ENCODE measurements at places on chromosomes 4 and X. TPM values are rescaled to one million over a fixed set of nuclear protein-coding genes. Genes with fewer than 3 reads are reported as not detected.

The GYPB gene
- not detected for total RNA-seq

The NLGN3 gene
- total RNA-seq: 2.8 TPM

The EXOC1L gene
- not detected for total RNA-seq

The MMRN1 gene
- 68.4 TPM for total RNA-seq

The TMEM156 gene
- total RNA-seq: not detected

- no peaks in the 10 kb centered on the region for H3K36me3 ChIP-seq
- H3K4me3 ChIP-seq: no peak overlapping the region
- H3K27me3 ChIP-seq: no peaks in the 10 kb centered on the region
- no peaks in the 10 kb centered on the region for H3K4me1 ChIP-seq
- no peak for DNase-seq
- no peak overlapping the region for H3K27ac ChIP-seq
Observed at GRCh38 chr4:105305019-105305836, 158.6 kb downstream of the TET2 start.

- H3K36me3 ChIP-seq: no peaks in the 10 kb centered on the region
- H3K4me1 ChIP-seq: no peaks in the 10 kb centered on the region
- H3K4me3 ChIP-seq: no peak overlapping the region
- no peak overlapping the region for H3K27ac ChIP-seq
Observed at GRCh38 chrX:111375747-111376146, 36.2 kb downstream of the DCX start.

- no peaks in the 10 kb centered on the region for H3K4me1 ChIP-seq
- DNase-seq: no peak
- no peak overlapping the region for H3K27ac ChIP-seq
- no peaks in the 10 kb centered on the region for H3K27me3 ChIP-seq
- H3K4me3 ChIP-seq: no peak overlapping the region
Observed at GRCh38 chr4:40196272-40196671, 559 bp upstream of the RHOH start.

DNA sequence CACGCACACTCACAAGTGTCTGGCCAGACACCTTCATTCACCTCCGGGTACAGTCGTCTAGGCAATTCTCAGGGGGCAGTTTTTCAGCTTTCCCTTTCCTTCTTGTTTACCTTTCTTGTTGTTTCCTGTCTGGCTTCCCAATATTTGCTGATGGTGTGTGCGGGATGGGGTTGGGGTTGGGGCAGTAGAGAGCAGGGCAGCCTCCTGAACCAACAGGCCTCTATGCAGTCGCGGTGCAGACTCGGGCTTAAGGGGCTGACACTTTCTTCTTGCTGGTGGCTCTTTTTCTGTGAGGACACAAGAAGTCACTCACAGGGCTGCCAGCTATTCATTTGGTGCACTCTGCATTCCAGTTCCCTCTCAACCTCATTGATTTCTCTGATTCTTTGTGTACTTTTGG, 56.4 kb downstream of the NBDY start:
- peaks cover 26% of the 10 kb centered on the region for H3K4me1 ChIP-seq
- no peak overlapping the region for H3K4me3 ChIP-seq
- H3K27ac ChIP-seq: no peak overlapping the region
- no peaks in the 10 kb centered on the region for H3K36me3 ChIP-seq
- DNase-seq: no peak
- no peaks in the 10 kb centered on the region for H3K27me3 ChIP-seq

DNA sequence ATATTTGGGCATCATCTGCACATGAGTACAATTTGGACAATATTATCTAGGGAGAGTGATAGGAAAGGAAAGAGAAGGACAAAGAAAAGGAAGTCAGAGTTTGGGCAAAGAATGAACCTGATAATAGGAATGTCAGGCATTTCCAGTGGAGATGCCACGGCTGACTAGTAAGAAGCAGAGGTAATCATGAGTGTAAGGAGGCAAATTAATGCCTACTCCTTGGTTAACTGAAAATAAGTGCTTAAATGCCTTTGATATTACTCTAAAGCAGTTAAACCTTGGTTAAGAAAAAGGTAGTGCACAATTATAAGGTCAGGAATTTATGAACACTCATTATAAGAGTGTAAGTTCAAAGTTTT, 99.2 kb upstream of the DDIT4L start:
- H3K4me3 ChIP-seq: no peak overlapping the region
- no peaks in the 10 kb centered on the region for H3K27me3 ChIP-seq
- no peaks in the 10 kb centered on the region for H3K36me3 ChIP-seq
- H3K4me1 ChIP-seq: no peaks in the 10 kb centered on the region
- no peak for DNase-seq

GRCh38 chr4:127993151-127993550, 27.9 kb downstream of the ABHD18 start:
- no peaks in the 10 kb centered on the region for H3K27me3 ChIP-seq
- H3K4me1 ChIP-seq: no peaks in the 10 kb centered on the region

DNA sequence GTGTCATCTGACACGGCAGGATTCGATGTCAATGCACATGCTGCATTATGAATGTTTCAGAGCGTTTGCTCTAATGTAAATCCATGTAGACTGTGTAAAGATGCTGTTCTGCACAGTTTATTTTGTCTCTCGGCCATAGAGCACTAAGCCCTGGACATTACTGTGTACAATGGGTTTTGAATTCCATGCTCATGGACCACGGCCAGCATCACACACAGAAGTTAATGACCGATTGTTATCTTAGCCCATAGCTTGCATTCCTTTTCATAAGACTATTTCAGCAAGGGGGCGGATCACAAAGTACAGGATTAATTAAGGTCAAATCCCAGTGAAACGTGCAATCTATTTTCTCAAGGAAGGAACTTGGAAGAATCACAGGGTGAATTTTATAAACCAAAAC, 286.1 kb upstream of the TENM3 start:
- no peak overlapping the region for H3K27ac ChIP-seq
- no peak for DNase-seq
- H3K36me3 ChIP-seq: no peaks in the 10 kb centered on the region
- peaks cover 18% of the 10 kb centered on the region for H3K4me1 ChIP-seq
- no peaks in the 10 kb centered on the region for H3K27me3 ChIP-seq
- no peak overlapping the region for H3K4me3 ChIP-seq

DNA sequence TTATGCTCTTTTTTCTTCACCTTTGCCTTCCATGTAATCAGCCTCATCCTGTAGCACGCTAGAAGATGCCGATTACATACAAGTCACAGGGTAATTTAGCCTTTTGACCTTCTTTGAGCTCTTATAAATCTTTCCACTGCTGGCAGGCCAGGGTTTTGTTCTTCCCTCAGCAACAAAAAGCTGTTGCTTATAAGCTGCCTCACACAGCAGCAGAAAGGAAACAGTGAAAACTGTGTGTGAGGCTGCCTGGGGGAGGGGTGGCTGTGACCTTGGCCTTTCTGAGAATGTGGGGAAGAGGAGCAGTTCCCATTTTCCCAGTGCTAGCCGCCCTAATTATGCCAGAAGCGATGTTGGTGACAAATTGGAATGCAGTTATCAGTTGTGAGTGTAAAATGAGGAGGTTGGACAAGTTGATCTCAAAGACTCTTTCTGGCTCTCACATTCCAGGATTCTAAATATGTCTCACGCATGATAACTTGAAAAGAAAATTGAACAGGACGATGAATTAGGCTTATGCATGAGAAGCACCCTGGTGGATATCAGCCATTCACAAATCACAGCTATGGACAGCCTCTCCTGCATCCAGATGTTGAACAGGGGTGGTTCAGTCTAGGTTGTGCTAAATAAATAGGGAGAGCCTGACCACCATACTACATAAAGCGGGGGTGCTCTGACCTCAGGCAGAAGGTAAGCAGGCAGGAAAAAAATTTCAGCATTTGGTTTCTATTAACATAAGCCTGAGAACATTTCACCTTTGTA, 25.7 kb downstream of the SLITRK2 start:
- H3K36me3 ChIP-seq: no peaks in the 10 kb centered on the region
- no peaks in the 10 kb centered on the region for H3K4me1 ChIP-seq
- no peaks in the 10 kb centered on the region for H3K27me3 ChIP-seq
- DNase-seq: no peak

- no peaks in the 10 kb centered on the region for H3K27me3 ChIP-seq
- H3K27ac ChIP-seq: no peak overlapping the region
- H3K36me3 ChIP-seq: no peaks in the 10 kb centered on the region
- H3K4me3 ChIP-seq: no peak overlapping the region
- H3K4me1 ChIP-seq: no peaks in the 10 kb centered on the region
- DNase-seq: no peak
Observed at GRCh38 chr4:101512416-101512815, 165.1 kb upstream of the PPP3CA start.

DNA sequence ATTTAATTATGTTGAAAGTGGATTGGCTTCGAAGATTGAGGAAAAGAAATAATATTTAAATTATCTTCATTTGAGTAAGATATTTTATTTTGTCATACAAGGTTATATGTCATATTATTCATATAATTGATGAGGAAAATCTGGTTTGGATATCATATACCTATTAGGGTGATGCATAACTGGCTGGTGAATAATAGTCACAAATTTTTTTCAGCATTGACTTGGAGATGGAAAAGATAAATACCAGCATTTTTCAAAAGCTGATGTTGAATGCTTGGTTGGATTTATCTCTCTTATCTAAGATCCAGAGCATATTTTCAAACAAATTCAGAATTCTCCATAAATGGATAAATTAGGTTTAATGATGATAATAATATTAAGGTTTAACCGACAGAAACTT, 93.5 kb upstream of the SLIT2 start:
- no peak overlapping the region for H3K4me3 ChIP-seq
- no peaks in the 10 kb centered on the region for H3K27me3 ChIP-seq
- H3K4me1 ChIP-seq: no peaks in the 10 kb centered on the region
- no peak for DNase-seq

- H3K27me3 ChIP-seq: no peaks in the 10 kb centered on the region
- H3K27ac ChIP-seq: no peak overlapping the region
Observed at GRCh38 chr4:84258905-84259830, 239.9 kb downstream of the NKX6-1 start.

- H3K36me3 ChIP-seq: peaks cover 23% of the 10 kb centered on the region
- peaks cover 23% of the 10 kb centered on the region for H3K4me1 ChIP-seq
- H3K27me3 ChIP-seq: no peaks in the 10 kb centered on the region
Observed at GRCh38 chr4:7061815-7062214, 6.0 kb downstream of the GRPEL1 start.

DNA sequence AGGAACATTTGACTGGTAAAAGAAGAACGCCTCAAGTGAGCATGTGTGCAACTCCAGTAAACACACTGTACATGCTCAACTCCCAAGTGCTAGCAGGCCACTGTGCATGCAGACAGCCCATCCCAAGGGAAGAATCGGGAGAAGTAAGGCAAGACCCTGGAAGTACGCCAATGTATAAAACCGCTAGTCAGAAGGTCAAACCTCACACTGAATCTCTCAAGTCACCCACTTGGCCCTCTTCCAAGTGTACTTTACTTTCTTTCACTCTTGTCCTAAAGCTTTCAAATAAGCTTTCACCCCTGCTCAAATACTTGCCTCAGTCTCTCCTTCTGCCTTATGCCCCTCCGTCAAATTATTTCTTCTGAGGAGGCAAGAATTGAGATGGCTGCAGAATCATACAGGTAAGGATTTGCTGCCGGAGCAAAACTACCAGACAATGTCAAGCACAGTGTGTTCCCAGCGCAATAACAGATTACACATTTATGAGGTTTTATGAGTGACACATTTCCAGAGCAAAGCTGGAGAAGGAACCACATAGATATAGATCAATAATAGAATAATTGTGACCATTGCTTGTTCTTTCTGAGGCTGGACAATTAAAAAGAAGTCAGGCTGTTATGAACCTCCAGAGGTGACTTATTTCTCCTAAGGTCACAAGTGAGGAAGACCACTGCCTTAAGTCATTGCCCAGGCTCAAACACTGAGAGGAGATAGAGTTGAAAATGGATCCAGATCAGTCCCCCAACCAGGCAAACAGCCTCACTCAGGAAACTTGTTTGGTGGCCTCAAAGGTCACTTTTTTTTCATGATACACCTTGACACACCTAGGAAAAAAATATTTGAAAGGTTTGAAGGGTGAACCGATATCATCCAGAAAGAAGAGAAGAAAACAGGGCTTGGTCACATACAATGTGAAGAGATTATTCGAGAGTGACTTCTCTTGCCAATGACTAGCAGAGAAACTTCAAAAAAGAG, 26.3 kb downstream of the CXCL1 start:
- no peaks in the 10 kb centered on the region for H3K27me3 ChIP-seq
- no peak for DNase-seq
- no peak overlapping the region for H3K27ac ChIP-seq
- H3K36me3 ChIP-seq: no peaks in the 10 kb centered on the region
- H3K4me3 ChIP-seq: no peak overlapping the region
- H3K4me1 ChIP-seq: no peaks in the 10 kb centered on the region

DNA sequence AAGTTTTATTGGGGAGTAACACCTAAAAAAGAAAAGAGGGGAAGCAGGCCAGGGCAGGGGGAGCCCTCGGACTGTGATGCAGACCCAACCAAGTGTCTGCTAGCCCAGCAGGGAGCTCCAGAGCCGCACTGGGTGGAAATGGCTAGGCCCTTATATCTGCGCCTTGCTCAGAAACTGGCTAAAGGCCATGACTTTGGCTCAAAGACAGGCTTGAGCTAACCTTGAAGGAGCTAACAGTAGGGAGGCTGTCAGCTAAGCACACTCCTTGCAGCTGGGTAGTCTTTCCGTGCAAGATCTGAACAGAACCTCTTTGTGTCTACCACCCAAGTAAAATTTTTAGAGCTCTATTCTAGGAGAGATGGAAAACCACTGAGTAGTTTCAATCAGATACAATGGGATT, 43.0 kb downstream of the SEPSECS start:
- H3K27ac ChIP-seq: no peak overlapping the region
- H3K36me3 ChIP-seq: peaks cover 6% of the 10 kb centered on the region
- peak; percentile 29 for DNase-seq
- no peaks in the 10 kb centered on the region for H3K4me1 ChIP-seq
- no peak overlapping the region for H3K4me3 ChIP-seq

GRCh38 chr4:111883557-111883999, 261.7 kb upstream of the FAM241A start:
- no peaks in the 10 kb centered on the region for H3K27me3 ChIP-seq
- H3K36me3 ChIP-seq: no peaks in the 10 kb centered on the region
- no peak overlapping the region for H3K4me3 ChIP-seq

- DNase-seq: no peak
- no peak overlapping the region for H3K4me3 ChIP-seq
- H3K27me3 ChIP-seq: no peaks in the 10 kb centered on the region
- H3K36me3 ChIP-seq: no peaks in the 10 kb centered on the region
Observed at GRCh38 chrX:118961866-118962560, 12.4 kb upstream of the LONRF3 start.

DNA sequence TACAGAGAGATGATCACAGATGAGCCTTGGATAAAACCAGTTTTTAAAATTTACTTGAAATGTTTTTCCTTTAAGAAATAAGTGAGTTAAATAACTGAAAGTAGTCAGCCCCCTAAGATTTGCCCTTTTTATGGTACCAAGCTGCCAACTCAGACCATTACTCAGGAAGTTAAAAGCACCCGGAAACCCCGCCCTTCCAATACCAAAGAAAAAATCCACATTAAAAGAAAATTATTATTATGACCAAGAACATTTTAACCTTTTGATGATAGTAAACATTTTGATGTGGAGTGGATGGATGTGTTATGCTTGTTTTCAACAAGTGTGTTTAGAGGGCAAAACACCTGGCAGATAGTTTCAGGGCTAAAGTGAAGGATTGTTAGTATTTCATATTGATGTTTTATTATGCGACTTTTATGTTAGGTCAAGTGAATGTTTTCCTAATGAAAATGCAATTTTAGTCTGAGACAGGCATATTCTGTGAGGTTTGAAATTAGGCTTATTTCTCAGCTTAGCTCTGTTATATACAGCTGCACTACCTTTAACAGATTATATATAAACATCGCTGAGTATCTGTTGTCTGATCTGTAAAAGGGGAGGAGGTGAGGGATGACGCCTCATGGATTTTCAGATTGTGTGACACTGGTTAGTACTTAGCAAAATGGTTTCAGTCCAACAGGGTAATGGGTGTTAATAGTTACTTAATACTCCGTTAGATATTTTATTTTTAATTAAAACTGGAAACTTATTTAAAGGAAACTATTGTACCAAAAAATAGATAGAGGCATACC, 89.0 kb downstream of the KDM6A start:
- no peak overlapping the region for H3K4me3 ChIP-seq
- peaks cover 19% of the 10 kb centered on the region for H3K4me1 ChIP-seq
- DNase-seq: no peak
- H3K27me3 ChIP-seq: no peaks in the 10 kb centered on the region
- no peaks in the 10 kb centered on the region for H3K36me3 ChIP-seq
